Stimulated activated naive CD4-positive, alpha-beta T cell (primary cell): ENCODE measurements at places on chromosomes 3 and 15.

- DNase-seq = no peak
Measured at GRCh38 chr15:69119683-69120395, 40.6 kb upstream of the GLCE start.

GRCh38 chr15:36676211-36676610 is 96.8 kb downstream of the CDIN1 start:
- DNase-seq = no peak

- DNase-seq = no peak
Measured at GRCh38 chr3:129027544-129027880, 26.4 kb downstream of the EFCC1 start.

GRCh38 chr3:4712109-4712508 is 219.0 kb downstream of the ITPR1 start:
- no peak for DNase-seq

DNA sequence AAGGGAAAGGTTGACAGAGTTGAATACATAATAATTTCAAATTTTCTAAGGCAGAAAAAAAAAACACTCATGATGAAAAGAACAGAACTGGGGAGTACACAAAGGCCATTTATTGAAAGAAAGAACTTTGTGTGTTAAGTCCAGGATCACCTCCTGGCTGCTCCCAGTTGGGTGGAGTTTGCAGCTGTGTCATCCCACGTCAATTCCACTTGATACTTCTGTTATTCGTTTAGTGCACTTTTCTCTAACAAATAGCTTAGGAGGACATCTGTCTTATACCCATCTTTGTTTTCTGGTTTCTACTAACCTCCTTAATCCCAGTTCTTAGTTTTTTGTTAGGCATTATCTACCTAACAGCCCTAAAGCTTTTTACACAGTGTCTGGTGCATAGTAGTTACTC is 44.7 kb downstream of the SGO1 start:
- DNase-seq = no peak

DNA sequence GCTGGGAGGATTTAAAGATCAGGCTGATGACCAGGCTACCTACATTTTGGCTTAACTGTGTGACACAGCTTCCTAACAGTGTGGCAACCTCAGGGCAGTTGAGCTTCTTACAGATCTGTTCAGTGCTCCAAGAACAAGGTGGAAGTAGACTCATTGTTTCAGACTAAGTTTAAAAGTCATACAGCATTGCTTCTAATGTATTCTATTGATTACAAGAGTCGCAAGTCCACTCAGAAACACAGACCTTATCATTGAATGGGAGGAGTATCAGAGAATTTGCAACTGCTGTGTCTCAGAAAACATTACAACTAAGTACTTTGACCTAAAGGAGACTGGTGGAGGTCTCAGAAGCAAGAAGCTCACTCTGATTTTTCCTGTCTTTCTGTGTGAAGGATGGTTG is 579.5 kb upstream of the TGFBR2 start:
- no peak for DNase-seq

- no peak for DNase-seq
Measured at GRCh38 chr15:63447017-63447676, 57.2 kb upstream of the USP3 start.

DNA sequence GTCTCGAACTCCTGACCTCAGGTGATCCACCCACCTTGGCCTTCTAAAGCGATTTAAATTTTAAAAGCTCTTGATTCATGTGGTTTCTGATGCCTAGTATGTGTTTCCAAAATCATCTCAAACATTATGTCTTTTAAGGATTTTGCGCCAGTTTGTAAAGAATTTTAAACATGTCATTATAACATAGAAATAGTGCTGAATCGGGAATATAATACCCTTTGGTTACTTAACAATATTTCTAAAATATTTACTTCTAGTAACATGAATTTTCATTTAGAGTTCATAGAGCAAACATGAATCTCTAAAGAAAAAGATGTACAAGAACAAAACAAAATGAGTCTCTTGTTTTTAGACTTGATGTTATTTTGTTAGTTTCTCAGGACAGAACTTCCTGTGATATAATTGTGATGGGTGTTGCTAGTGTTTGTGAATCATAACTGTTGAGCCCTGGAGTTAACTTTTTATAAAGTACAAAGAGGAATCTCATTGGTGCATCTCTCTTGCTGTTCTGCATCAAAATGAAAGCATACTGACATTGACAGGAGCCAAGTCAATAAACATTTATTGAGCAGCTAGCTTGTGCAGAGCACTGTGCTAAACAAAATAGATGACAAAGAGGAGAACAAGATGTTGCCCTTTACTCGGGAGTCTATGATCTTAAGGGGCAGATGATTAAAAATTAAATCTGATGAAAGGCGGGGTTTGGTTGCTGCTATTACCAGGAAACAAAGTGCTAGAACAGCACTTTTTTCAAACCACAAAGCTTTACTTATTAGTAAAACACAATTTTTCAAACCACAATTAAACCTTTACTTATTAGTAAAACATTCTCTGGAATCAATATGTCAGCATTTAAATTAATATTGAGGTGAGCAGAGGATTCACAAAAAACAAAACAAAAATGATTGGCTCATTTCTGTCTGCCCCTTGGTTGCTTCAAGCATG is 73.4 kb downstream of the MME start:
- no peak for DNase-seq

DNA sequence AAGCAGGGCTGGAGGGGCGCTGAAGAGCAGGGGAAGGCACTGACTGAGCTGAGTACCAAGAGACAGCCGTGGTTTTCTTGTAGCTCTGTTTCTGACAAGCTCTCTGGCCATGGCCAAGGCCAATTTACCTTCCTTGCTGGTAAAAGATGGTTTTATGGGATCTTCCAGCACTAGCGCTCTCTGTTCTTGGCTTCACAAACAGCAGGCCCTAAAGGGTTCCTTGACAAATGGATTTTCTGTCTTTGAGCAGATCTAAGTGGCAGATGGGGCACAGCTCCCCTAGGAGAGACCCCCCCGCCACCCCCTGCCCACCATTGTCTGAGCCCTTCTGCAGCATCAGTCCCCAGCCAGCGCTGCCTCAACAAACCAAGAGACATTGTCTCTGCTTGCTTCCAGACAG is 66.6 kb downstream of the GAP43 start:
- no peak for DNase-seq
